ENCODE measurements at places on chromosomes 3 and 15.

GRCh38 chr3:171680726-171681411 is 129.4 kb downstream of the PLD1 start:
- no peak for DNase-seq

- DNase-seq: no peak
These were observed 151.2 kb upstream of the UBE2E1 start for GRCh38 chr3:23654571-23654970.

GRCh38 chr15:36161771-36162212 is 417.6 kb upstream of the CDIN1 start:
- DNase-seq: no peak

- no peak for DNase-seq
These were observed 127.4 kb upstream of the ZPLD1 start for GRCh38 chr3:102307442-102307841.
